ENCODE measurements at places on chromosomes 1 and 21. TPM values are rescaled to one million over a fixed set of nuclear protein-coding genes. Genes with fewer than 3 reads are reported as not detected.

SMCP gene
- total RNA-seq = not detected

PGBD5 gene
- 10.3 TPM for total RNA-seq

CHRM3 gene
- total RNA-seq = 2.5 TPM

DNA sequence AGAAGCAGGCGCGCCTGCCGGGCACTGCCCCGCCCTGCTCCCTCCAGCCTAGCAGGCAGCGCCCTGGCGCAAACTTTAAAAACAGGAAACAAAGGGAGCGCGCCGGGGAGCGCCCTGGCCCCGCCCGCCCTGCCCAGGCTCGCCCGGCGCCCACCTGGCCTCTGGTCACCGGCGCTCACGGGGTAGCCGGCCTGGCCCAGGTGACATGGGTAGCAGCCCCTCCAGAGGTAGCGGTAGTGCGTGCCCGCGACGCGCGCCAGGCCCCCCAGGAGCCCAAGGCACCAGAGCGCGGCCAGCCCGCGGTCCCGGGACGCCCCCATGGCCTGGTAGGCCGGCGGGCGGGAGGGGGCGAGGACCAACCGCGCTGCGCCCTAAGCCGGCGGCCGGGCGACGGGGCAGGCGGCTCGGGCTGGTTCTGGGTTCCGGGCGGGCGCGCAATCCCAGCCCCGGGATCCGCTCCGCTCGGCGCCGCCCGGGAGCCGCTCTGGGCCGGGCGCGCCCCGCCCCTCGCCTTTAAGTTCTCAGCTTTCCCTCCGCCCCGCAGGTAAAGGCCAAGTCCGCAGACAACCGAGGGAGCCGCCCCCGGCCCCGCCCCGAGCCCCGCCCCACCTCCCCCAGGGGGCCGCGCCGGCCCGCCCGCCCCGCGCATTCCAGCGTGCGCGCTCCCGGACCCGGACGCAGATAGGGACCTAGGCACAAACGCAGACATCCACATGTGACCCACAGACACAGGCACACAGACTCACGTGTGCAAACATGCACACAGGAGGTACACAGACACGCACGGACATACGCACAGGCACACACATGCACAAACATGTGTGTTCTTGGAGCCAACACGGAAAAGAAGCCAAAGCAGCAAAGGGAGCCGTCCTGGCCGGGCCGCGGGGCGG, 76.7 kb downstream of the ARHGEF16 start:
- no peak overlapping the region for H3K27ac ChIP-seq
- H3K27me3 ChIP-seq = peaks cover 13% of the 10 kb centered on the region
- peak overlapping the region; percentile 36 for H3K4me3 ChIP-seq

DNA sequence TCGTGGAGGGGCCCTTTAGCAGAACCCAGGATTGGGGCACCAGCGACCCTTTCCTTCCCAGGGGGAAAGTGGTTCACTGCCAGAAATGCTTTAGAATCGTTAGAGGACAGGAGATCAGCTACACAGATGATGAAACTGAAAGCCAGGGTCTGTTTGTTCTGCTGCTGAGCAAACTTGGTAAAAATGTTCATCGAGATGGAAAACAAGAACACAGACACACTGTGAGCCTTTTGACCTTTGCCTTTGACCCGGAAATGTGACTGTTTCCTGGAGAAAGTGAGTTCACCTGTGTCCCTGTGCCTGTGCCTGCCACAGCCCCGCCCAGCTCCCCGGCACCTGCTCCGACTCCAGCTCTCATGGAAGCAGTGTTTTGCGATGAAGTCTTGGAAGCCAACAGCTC, 234.3 kb downstream of the CAMTA1 start:
- peaks cover 11% of the 10 kb centered on the region for H3K4me1 ChIP-seq
- H3K36me3 ChIP-seq = no peaks in the 10 kb centered on the region
- no peak for DNase-seq
- peaks cover 6% of the 10 kb centered on the region for H3K27me3 ChIP-seq
- H3K4me3 ChIP-seq = no peak overlapping the region

Data from muscle of leg (tissue), 16 donors.